Endothelial cell (in vitro differentiated cells): ENCODE measurements at places on chromosomes 4 and X.
A peak's percentile ranks its signal among the peaks of the same experiment; 100 is the strongest.

DNA sequence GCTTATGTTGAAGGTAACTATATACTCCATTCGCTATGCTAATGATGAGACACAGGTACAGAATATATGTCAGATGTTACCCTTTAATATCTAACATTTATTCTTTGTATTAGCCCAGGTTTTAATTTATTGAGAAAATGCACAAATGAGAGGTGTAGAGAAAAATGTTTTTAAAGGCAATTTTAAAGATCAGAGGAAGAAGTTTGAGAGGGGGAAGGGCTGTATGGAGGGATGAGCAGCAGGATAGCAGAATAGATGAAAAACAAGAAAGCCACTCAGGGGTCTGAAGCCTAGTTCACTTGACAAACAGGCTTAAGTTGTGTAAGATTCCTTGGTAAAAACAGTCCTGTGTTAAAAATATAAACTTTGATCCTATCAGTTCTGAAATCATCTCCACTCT is 3.7 kb downstream of the MAB21L2 start:
- DNase-seq = no peak

DNA sequence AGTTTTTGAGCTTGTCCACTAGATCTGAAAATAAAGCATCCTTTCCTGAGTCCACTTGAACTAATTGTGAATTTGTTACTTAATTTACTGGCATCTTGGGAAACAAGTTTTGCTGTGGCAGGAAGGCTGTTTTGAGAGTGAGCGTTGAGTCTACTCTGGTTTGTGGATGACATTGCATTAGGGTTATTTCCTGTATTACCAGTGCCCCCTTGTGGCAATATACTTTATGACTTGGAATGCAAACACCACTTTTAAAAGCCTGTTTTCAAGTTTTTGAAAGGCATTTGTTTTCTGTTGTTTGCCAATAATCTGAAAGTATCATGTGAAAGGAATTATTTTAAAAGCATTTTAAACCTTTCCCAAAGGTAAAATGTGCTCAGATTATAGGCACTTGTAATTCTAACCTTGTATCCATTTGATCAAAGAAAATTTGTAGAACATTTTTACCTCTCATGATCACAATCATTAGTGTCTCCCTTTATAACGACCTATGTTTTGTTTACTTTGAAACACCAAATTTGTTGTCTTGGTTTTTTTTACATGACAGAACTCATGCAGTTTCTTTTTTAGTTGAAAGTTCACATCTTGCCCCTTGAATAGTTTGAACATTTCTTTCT is 18.0 kb upstream of the CYP2U1 start:
- peak; percentile 64 for DNase-seq

DNA sequence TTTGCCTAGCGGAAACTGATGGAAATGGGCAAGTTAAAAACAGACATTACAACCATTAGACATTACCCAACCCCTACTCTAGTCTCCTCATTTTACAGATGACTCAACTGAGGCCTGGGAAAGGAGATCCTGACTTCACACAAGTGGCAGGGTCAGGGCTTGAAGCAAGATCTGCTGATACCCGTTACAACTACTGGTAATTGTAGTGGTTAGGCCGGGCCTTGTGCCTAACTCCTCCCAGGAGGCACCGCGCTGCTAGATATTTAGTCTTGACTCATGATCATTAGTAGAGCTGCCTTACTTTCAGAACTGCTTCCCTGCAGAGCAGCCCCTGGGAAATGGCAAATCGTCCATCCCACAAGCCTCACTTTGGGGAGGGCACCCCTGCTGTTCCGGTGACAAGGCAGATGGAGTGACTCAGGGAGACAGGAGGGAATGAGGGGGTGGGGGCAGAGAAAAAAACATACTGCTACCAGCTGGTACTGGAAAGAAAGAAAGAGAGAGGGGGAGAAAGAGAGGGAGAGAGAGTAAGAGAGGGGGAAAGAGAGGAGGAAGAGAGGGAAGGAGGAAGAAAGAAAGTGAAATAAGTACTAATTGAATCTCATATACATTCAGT is 12.2 kb downstream of the ARHGEF6 start:
- DNase-seq = no peak

DNA sequence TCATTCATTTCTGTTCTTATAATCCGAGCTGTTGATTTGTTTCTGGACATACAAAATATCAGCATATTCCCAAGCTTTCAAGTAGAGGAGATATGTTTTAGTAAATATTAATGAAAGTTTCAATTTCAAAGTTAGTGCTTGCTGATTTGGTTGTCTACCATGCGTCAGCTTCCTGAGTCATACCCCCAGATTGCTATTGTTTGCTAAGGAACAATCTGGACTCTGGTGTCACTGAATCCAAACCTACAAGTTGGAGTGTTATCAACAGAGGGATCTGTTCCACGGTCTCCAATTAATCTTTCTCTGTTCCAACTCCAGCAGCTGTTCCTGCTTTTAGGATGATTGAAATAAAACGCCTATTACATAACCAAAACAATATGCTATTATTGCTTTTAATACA is 96.1 kb upstream of the FAM9A start:
- no peak for DNase-seq

GRCh38 chr4:54662901-54663585 is 5.3 kb downstream of the KIT start:
- DNase-seq = no peak

DNA sequence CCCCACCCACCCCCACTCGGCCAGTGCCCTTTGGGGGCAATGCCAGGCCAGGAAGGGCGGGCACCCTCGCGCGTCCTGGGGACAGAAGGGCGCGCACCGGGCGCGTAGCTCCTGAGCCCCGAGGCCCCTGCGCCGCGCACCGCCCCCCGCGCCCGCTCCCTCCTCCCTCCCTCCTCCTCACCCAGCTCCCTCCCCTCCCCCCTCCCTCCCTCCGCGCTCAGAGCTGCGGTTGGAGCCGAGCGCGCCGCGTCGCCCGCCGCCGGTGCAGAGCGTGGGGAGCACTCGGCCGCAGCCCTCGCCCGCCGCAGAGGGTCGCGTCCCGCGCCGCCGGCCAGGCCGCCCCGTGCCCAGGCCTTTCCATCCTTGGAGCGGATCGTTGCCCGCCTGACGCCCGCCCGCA is at the start of gene ATP2B3:
ATP2B3 (plus strand) TSS at position 220 of the 400 bp plus-strand sequence. CDS start 18,606 bp downstream, outside the sequence.
- DNase-seq = no peak

DNA sequence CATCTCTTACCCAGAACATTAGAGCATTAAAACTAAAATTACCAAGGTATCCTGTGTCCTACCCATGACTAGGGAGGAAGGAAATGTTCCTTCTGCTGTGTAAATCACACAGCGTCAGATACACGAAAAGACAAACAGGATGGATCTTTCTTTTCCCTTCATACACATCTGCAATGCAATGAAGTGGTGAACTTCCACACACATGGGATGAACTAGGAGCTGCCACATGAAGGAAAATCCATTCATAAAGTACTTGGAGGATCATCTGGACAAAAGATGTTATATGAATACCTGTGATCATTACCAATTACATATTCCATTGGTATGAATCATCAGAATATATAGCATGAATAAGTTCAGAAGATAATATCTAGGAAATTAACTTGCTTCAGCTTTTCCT is 46.2 kb downstream of the LDB2 start:
- DNase-seq = no peak

DNA sequence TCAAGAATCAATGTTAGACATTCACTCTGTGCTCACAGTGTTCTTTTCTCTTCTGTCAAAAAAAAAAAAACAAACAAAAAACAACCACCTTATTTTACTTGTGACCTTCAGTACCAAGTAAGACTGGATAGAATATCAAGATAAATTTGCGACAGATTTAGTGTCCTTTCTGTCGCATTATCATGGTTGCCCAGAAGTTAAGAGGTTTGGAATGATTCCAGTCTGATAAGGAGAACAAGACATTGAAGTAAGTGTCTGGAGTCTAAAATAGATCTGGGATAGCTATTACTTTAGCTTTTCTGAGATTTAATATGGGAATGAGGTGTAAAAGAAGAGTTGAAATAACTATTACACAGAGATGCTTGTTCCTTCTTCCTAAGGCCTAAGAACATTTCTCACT is 31.7 kb downstream of the SNCA start:
- DNase-seq = no peak

DNA sequence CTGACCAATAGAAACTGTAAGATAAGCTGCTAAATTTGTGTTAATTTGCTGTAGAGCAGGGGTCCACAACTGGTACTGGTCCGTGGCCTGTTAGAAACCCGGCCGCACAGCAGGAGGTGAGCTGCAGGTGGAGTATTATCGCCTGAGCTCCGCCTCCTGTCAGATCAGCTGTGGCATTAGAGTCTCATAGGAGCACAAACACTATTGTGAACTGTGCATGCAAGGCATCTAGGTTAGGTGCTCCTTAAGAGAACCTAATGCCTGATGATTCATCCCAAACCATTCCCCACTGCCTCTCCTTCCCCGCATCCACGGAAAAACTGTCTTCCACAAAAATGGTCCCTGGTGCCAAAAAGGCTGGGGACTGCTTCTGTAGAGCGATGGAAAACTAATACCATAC is 19.7 kb downstream of the FBXW7 start:
- no peak for DNase-seq

DNA sequence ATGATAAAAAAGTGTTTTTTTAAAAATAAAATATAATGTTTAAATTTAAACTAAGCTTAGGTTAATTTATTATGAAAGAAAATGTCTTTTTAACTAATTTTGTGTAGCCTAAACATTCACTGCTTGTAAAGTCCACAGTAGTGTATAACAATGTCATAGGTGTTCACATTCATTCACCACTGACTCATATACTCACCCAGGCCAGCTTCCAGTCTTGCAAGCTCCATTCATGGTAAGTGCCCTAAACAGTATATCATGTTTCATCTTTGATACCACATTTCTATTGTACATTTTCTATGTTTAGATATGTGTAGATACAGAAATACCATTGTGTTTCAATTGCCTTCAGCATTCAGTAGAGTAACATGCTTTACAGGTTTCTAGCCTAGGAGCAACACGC is 530.3 kb downstream of the EPHA5 start:
- no peak for DNase-seq

- no peak for DNase-seq
Observed at GRCh38 chr4:157242871-157243270, 22.3 kb downstream of the GRIA2 start.

- no peak for DNase-seq
Observed at GRCh38 chr4:107743532-107743931, 23.5 kb upstream of the PAPSS1 start.

DNA sequence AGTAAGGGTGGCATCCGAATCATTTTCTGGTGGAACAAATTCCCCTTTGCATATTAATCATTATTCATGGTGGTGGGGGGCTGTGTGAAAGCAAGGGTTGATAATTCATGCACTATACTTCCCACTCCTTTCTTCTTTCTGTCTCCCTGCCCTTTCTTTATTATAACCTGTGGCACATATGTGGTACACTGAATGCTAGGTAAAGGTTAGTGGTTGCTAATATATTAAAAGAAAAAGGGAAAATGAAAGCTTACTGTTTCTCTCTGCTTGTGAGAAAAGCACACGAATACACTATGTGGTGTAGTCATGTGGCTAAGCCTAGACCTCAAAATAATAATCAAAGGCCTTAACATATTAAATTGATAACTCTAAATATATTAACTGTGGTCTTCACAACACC is 178.4 kb upstream of the RPS6KA3 start:
- no peak for DNase-seq

GRCh38 chr4:184265546-184266351 is 48.1 kb upstream of the ENPP6 start:
- DNase-seq = peak; percentile 34

DNA sequence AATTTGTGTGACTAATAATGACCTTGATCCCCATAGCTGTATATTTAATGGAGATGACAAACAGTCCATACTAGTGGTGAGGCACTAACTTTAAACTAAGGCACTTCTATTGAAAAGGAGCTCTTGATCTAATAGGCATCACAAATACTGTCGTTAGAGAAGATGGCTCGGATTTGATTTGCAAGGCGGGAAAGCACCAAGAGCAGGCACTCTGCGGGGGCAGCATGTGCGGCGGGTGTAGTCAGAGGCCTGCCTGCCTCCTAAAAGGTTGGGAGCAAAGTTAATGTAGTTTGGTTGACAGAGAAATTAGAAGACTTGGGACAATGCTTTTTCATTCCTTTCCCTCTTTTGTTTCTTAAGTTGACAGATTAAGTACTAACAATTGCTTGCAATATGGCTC is 278.8 kb downstream of the CFAP299 start:
- no peak for DNase-seq

- no peak for DNase-seq
Observed at GRCh38 chr4:41303372-41304118, 46.8 kb downstream of the UCHL1 start.

- DNase-seq = no peak
Observed at GRCh38 chr4:100836929-100837328, 319.1 kb upstream of the EMCN start.

- no peak for DNase-seq
Observed at GRCh38 chr4:100162027-100162685, 28.1 kb downstream of the DDIT4L start.

DNA sequence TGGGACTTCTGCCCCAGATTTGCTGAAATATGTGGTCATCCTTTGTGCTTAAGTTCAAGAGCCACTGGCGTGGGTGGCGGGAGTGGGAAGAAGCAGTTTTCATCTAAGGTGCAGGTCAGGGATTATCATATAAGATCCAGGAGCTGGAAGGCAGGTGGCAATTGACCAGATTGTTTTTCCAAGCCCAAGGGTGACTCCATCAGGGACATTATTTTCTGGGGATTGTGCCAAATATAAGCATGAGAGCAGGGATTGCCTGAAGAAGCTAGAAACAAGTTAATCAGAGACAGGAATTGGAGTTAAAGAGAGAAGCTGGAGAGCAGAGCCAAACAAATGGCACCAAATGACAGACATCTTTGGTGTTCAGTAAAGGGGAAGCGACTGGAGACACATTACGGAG is 19.4 kb upstream of the SEL1L3 start:
- no peak for DNase-seq

- DNase-seq = no peak
Observed at GRCh38 chr4:41881981-41882624, 53.1 kb upstream of the TMEM33 start.

DNA sequence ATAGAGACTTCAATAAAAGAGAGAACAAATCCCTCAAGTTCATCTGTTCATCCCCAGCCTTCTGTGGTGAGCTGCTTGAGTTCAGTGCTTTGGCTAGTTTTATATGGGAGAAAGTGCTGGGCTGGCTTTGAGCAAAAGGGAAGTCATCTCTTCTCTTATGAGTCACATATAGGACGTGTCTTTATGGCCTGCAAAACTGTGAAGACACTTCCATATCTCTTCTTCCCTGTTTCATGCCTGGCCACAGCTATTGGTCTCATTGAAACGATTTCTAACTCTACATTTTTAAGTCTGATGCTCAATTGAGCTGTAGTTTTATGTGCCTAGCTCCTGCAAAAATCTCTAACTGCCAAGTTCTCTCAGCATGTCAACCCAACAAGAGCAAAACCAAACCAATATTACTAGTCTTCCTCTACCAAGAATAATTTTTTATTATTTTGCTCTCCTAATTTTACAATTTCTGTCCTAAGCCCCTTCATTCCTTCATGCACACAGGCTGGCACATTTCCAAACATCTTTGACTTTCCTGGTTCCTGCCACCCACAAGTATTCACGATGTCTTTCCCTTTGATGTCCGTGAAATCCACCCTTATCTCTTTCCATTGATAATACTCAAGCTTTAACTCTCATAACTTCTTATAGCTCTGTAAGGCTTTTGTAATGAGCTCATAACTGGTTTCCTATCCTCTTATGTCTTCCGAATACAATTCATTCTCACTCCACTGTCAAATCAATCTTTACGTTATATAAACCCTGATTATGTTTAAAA is 165.3 kb downstream of the BTC start:
- DNase-seq = no peak
